ENCODE measurements at places on chromosomes 2 and 18.
A peak's percentile ranks its signal among the peaks of the same experiment; 100 is the strongest.

- no peak for DNase-seq
Observed at GRCh38 chr18:58695772-58696171, 24.5 kb downstream of the MALT1 start.

DNA sequence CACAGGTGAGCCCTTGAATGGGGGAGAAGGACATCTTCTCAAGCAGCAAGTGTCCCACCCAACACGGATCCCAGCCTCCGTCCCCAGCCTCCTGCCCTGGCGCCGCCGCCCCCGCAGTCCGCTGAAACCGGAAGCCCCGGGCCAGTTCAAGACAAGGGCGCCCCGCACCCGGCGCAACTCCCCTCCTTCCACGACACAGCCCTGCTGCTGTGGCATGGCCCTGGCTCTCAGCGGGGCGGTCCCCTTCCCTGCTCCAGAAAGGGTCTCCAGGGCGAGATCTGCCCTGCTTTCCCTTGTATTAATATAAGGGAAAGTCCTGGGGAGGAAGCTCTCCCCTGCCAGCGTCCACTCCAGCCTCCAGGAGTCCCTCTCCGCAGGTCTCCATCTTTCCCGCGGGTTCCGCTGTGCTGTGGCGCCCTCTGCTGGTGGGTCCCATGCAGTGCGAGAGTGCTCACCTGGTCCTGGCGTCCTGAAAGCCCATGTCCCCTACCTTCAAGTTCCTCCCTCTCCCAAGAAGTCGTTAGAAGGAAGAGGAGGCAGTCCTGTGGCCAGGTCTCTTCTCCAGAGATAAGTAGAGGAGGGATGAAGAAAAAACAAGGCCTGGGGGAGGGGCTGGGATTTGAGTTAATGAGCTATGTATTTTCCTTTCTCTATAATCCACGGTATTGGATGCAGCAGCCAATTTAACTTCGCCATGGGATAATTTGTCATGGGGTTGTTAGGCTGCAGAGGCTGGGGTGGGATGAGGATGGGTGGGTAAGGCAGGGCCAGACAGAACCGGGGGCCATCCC is 176.0 kb downstream of the SMAD2 start:
- DNase-seq = peak; percentile 15

- DNase-seq = no peak
Observed at GRCh38 chr2:224331698-224332097, 70.2 kb downstream of the FAM124B start.

DNA sequence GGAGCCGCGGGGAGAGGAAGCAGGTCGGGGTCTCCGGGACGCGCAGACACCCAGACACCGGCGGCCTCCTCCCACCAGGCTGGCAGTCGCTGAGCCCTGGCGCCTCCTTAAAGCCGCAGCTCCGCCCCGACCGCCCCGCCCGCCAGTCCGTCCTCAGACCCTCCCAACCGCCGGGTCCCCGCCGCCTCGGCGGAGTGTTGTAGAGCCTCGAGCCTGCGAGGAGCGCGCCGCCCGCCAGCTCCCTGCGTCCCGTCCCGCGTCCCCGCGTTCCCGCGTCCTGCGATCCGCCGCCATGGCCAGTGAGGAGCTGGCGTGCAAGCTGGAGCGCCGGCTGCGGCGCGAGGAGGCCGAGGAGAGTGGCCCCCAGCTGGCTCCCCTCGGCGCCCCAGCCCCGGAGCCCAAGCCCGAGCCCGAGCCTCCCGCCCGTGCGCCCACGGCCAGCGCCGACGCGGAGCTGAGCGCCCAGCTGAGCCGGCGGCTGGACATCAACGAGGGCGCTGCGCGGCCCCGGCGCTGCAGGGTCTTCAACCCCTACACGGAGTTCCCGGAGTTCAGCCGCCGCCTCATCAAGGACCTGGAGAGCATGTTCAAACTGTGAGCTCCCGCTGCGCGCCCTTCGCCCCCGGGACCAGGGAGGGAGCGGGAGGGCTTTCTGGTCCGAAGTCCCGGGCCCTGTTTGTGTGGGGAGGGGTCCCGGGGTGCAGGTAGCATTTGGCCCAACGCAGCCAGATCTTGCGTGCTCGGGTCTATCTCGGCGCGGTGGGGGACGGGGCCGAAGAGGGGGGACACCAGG is at the start of gene EFHD1:
EFHD1 (plus strand) TSS at position 192 of the 793 bp plus-strand sequence; CDS start at position 293, 101 bp downstream.
- peak; percentile 87 for DNase-seq

DNA sequence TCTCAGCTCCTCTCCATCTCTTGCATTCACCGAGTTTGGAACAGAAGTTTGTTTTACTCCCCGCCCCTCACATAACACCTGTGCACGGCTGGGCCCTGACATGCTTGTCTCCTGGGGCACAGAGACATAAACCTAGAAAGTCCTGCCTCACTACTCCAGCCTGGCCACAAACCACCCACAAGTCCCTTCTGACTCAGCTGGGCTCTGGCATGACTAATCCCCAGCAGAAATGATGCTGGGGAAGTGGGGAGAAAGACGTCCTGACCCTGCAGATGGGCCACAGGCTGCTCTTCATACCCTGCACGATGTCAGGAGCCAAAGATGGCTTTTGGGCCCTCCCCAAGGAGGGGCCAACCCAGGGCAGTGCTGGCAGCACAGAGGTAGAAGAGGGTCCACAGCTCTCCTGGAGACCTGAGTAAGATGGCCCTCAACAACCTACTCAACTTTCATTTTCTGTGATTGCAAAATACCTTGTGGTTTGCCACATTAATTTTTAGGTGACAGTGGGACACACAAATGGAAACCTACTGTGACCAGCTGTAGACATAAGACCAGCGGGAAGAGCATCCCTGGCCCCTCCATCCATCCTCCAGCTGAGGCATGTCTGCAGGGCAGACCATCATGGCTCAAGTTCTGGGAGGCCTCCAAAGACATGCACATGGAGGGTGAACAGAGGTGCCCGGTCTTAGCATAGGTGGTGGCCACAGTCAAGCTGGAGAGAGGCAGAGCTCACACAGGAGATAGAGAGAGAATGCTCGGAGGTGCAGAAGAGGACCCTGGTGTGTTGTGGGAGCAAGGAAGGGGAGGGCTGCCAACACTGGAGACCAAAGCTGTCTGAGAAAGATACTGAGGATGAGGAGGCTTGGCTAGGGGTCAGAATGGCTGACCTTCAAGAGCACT is 40.0 kb downstream of the DNMT3A start:
- peak; percentile 87 for DNase-seq

DNA sequence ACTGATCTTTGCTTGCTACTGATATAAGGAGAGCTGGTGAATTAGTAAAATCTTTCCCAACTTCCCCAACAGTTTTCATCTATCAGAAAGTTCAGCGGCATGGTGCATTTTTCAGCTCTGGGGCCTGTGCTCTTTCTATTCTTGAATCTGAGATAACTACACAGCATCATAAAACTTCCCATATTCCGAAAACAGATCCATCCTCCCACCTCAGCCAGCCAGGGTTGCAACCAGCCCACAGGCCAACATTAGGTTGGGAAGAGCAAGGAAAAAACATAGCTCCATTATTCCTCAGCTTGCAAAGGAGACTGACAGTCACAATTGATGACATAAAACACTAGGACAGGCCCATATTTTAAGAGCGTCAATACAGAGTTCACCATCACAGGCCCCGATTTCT is 297.2 kb downstream of the SETBP1 start:
- DNase-seq = no peak

DNA sequence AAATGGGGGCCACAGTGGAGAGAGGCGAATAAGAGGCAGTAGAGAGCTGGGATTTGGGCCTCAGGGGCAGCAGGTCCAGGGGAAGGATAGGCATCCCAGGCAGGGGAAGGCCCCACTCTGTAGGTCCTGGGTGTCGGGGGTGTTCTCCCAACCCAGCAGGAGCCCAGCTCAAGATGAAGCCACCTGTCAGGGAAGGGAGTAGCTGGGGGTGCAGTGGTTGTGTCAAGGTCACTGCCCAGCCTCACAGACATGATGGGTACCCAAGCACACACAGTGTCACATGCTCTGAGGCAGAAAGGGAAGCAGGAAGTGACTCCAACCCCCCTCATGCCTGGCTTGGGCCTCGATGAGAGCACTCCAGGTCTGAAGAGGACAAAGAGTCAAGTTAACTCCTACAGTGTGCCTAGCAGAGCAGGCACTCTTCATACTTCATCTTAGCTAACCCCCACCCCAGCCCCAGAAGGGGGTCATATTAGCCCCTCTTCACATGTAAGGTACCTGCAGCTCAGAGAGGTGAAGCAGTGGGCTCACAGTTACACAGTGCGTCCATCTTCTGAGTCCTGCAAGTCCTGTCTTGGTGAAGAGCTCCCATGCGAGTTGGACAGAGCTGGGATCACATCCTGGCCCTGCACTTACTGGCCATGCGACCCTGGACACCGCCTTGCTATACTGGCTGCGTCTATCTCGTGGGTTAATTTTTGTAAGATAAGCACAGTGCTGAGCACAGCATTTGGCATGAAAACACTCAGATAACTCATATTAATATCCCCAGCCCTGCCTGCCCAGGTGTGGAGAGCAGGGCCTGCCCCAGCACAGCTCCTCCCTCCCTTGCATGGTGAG is 72.6 kb upstream of the DAPL1 start:
- DNase-seq = no peak

DNA sequence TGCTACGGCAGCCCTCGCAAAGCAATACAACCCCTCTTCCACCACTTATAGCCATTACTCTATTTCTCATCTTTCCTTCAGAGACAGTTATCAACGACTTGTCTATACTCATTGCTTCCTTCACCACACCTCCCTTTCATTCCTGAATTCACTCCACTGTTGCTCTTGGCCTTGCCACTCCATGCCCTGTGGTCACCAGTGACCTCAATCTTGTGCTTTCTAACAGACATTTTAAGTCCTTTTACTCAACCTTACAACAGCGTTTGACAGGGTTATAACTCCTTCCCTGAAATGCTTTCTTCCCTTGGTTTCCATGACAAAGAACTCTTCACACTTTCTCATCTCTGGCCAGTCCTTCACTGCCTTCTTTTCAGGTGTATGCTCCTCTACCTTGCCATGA is 90.6 kb upstream of the CCDC141 start:
- no peak for DNase-seq

DNA sequence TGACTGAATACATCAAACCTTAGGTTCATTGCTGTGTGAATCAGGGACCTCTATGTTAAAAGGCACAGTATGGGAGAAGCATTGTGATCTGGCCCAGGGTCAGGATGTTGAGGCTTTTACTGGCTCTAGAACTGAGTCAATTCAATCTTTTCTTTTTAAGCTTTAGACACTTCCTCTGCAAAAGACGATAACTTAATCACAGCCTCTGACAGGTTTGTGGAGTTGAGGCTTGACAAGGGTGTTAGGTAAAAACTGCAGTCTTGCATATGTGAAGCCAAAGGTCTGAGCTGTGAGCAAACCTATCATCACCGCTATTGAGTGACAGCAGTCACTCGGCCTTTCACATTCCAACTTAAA is 17.3 kb upstream of the ARHGAP25 start:
- DNase-seq = no peak

DNA sequence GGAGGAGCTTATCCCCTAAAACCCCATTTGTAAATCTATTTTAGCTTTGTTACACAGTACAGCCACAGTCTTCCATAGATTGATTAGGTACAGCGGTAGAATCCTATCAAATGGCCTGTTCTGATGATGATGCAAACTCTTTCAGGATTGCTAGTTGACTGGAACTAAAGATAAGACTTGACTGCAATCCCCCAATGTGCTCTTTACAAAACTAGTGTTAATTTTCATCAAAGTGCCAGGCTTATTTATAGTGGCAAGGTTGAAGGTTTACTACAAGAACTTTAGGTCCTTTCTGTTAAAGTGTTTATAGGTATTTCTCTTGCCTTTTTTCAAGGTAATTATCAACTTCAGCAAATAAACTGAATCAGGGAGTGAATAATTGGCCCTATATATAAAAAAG is 9.0 kb upstream of the OTX1 start:
- DNase-seq = no peak

DNA sequence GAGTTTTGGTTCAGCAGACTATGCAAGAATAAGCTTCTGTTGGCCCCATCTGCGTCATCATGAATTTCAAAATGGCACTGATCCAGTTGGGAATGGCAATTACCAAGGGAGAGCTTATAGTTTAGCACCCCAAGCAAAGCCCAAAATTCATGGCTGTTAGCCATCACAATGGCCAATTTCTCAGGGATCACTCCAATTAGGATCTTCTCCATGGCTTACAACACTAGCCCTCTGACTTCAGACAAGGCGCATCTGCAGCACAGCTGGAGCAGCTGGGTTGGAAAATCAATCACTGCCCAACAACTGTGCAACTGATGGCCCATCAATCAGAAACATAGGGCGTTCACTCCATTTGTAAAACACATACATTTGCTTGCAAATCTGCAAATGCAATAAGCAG is 273.6 kb downstream of the SRBD1 start:
- no peak for DNase-seq

GRCh38 chr2:231680992-231681852 is 27.1 kb upstream of the PTMA start:
- peak; percentile 90 for DNase-seq

DNA sequence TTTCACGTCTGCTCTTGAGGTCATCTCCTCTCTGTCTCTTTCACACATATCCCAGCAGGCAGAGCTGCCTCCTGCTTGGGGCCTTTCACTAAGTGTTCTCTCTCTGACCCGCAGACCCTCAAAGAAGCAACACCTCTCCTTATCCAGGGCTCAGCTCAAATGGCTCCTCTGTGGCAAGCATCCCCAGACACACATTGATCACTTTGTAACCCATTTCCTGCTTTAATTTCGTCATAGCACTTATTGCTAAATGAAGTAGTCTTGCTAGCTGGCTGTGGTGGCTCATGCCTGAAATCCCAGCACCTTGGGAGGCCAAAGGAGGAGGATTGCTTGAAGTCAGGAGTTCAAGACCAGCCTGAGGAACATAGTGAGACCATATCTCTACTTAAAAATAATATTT is 41.4 kb downstream of the SGPP2 start:
- no peak for DNase-seq

- no peak for DNase-seq
Observed at GRCh38 chr2:68888038-68888704, 17.0 kb upstream of the BMP10 start.

DNA sequence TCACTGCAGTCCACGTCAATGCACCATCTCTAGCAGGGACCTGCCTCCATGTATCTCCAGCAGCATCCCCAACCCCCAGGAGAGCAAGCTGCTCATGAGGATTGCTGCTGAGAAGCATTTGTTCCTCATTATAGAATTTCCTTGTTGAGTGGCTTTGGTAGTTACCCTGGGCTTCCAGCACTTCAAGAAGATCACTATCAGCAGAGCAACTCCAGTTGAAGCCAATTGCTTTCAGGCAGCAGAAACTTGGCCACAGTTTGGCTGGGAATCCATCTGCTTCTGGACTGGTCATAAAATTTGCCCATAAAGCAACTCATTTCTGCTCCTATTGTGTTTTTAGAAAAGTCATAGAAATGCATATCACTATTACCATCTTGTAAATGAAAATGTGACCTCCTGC is 17.4 kb downstream of the TRPM8 start:
- DNase-seq = peak; percentile 69

DNA sequence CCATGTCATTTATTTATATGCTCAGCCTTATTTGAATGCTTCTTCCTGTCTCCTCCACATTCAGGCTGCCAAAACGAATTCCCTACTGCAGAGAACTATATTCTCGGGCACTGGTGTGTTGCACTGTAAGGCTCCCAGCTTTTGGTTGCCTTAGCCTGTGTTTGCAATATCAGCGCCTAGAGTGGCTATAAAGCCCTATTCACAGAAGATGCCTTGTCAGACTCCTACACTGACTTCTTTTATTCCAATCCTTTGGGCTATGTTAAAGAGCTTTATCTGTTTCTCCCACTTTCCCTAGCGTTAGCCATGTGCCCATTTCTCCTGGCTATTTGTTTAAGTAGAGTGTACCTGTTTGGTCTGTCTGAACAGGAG is 62.4 kb upstream of the EHBP1 start:
- no peak for DNase-seq

- peak; percentile 16 for DNase-seq
Observed at GRCh38 chr2:149808556-149808955, 221.0 kb upstream of the MMADHC start.

Measured in EH (cell line).